ENCODE measurements at places on chromosomes 12 and 14.

DNA sequence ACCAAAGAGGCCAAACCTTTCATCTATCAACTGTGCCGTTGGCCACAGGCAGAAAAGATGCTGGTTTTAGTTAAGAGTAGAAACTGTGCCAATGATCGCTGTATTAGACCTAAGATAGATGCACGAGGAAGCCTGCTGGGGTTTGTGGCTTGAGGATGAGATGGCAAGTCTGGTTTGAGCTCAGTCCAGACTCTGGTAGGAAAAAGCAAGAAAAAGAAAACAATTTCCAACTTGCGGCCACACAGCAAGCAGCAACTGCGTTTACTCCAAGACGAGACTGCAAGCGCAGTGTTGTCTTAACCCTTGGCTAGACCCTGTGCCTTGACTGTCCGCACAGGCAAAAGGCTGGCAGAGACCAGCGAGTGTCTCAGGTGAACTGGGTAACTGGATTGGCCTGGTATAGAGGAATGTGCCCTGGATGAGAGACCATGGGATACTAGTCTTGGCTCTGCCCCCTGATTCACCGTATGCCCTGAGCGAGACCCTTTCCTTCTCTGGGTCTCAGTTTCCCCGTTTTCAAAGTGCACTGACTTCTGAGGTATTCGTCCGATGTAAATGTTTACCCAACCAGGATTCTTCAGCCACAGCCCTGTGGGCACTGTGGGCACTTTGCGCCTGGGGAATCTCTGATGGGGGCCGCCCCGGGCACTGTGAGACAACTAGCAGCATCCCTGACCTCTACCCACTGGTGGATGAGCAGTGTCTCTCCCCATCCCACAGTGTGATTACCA is 113.4 kb downstream of the DICER1 start:
- no peak for DNase-seq

DNA sequence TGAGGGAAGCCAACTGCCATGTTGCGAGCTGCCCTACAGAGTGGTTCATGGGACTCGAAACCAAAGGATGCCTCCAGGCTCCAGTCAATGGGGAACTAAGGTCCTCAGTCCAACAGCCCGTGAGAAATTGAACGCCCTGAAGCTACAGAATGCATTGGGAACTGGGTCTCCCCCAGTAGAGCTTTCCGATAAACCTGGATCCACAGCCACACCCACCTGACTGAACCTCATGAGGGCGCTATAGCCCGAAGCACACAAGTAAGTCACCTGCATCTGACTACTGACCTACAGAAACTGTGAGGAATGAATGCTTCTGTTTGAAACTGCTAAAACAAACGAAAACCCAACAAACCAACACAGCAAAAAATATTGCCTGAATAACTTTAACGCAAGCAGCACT is 1297.7 kb downstream of the AACS start:
- no peak for DNase-seq

DNA sequence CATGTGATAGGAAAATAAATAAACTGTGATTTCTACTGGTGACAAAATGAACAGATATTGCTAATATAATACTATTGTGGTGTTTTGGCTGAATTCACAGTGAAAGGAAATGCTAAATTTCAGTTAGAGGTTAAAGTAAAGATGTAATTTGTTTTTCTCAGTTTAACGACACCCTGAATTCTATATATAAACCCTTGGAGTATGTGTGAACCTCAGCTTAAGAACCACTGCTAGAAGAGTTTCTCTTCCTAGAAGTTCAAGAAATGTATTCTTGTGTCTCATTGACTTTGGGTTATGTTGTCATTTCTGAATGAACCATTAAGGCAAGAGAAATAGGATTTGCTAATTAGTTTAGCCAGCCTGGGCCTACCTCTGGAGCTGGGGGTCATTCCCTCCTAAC is 8.2 kb downstream of the FBXO34 start:
- DNase-seq = no peak

GRCh38 chr14:39434401-39434800 is 2.2 kb upstream of the FBXO33 start:
- DNase-seq = no peak

DNA sequence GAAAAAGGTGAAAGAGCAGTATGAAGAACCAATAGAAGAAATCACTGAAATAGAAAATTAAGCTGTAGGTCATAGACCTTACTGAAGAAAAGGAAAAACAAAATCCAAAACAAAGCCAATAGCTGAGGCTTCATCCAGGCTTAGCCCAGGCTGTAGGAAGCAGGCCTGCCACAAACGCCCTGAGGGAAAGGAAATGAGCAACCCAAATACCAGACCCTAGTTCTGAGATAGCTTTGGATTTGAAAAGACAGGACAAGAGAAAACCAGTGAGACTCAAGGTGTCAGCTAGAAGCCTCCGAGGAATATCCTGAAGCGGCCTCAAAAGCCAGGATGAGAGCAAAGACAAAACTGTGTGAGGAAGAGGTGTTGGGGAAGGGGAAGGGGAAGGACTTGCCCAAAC is 79.2 kb downstream of the FERMT2 start:
- no peak for DNase-seq

GRCh38 chr14:49619730-49620129 is 696 bp downstream of the RPL36AL start:
- DNase-seq = no peak

DNA sequence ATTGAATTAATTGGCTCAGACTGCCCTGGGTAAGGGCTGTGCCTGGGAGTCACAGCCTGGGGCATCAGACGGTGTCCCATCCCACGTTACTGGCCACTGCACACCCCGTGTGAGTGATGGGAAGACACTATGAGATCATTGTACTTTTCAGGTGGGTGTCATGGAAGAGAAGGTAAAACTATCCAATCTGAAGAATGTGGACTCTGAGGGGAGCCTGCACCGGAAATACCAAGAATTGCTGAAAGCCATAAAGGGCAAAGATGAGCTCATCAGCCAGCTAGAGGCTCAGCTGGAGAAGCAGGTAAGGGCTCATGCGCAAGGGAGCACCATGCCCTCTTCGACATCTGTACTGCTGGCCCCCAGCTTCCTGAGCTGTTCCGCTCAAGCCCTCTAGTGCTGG is 24.0 kb downstream of the PLEKHH1 start:
- no peak for DNase-seq

DNA sequence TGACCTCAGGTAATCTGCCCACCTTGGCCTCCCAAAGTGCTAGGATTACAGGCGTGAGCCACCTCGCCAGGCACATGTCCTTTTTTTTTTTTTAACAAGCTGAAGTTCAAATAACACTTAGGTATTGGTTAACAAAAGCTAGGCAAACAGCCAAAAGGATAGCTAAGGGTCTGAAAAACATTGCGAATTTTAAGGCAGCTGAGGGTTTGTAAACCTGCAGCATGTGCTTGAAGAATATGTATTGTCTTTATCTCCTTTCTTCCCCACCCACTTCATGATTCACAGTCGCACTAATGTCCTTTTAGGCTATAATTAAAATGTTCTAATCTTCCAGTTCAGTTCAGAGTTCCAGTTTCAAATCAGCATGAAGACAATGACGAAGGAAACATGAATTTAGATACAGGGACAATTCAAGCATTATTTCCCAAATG is 30.1 kb upstream of the CERS5 start:
- no peak for DNase-seq

- DNase-seq = peak; percentile 60
These were observed 19.3 kb downstream of the EIF5 start for GRCh38 chr14:103353362-103353761.

GRCh38 chr12:123898673-123899072 is 74.0 kb downstream of the CCDC92 start:
- no peak for DNase-seq

DNA sequence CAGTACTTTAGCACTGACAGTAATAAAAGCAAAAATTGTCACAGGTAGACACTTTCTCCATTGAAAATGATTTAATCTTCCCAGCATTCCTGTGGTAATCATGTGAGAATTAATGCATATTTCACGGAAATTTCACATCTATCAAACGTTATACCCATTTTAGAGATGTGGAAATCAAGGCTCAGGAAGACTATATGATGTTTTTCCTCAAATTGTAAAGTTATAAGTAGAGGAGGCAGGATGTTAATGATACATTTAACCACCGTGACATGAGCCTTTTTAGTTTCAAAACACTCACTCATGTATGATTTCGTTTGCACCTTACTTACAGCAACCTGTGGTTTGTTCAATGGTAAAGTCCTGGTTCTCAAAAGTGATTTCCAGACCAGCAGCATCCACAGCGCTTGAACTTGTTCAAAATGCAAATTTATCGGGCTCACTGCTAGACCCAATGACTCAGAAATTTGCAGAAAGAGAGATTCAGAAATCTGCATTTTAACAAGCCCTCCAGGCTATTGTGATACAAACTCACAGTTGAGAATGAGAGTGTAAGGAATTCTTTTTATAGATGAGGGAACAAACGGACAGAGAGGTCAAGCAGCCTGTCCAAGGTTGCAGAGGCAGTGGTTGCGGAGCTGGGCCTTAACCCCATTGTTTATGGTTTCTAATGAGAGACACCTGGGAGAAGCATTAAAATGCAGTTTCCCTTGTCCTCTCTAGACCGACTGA is 654.8 kb upstream of the TBX3 start:
- DNase-seq = no peak

DNA sequence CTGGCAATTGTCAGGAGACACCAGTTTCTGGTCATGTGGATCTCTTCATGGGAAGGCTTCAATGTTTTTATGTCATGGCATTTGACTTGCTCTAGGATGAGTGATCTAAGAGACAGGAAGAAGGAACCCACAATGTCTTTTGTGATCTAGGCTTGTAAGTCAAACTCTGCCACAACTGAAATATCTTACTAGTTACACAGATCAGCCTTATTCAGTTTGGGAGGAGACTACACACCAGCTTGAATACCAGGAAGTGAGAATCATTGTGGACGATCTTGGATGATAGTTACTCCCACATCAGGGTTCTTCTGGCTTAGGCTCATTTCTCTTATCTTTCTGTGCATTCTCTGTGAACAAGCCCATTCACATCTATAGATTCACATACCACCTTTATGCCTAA is 236.2 kb upstream of the FBXO33 start:
- DNase-seq = no peak

DNA sequence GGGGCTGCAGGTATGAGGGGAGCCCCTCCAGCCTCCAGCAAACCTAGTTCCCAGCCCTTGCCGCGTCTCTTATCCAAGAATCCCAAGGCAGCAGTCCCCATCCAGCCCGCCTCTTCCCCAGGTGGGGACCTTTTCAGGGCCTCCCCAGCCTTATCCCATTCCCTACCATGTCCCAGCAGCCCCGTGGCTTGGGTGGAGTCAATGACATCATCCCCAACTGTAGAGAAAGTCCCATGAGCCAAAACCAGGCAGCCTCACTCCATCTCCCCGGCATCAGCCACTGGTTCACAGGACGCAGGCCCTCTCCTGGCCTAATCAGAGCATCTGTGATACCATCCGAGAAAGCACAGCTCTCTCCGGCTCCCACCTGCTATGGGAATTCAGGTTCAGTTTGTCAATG is 131.0 kb downstream of the NCOR2 start:
- no peak for DNase-seq

DNA sequence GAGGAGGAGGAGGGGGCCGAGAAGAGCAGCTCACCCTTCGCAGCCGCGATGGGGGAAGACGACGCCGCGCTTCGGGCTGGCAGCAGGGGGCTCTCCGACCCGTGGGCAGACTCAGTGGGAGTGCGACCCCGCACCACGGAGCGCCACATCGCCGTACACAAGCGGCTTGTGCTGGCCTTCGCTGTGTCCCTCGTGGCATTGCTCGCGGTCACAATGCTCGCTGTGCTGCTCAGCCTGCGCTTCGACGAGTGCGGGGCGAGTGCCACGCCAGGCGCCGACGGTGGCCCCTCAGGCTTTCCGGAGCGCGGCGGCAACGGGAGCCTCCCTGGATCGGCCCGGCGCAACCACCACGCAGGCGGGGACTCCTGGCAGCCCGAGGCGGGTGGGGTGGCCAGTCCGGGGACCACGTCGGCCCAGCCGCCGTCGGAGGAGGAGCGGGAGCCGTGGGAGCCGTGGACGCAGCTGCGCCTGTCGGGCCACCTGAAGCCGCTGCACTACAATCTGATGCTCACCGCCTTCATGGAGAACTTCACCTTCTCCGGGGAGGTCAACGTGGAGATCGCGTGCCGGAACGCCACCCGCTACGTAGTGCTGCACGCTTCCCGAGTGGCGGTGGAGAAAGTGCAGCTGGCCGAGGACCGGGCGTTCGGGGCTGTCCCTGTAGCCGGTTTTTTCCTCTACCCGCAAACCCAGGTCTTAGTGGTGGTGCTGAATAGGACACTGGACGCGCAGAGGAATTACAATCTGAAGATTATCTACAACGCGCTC is 745 bp downstream of the TRHDE start:
- DNase-seq = no peak

DNA sequence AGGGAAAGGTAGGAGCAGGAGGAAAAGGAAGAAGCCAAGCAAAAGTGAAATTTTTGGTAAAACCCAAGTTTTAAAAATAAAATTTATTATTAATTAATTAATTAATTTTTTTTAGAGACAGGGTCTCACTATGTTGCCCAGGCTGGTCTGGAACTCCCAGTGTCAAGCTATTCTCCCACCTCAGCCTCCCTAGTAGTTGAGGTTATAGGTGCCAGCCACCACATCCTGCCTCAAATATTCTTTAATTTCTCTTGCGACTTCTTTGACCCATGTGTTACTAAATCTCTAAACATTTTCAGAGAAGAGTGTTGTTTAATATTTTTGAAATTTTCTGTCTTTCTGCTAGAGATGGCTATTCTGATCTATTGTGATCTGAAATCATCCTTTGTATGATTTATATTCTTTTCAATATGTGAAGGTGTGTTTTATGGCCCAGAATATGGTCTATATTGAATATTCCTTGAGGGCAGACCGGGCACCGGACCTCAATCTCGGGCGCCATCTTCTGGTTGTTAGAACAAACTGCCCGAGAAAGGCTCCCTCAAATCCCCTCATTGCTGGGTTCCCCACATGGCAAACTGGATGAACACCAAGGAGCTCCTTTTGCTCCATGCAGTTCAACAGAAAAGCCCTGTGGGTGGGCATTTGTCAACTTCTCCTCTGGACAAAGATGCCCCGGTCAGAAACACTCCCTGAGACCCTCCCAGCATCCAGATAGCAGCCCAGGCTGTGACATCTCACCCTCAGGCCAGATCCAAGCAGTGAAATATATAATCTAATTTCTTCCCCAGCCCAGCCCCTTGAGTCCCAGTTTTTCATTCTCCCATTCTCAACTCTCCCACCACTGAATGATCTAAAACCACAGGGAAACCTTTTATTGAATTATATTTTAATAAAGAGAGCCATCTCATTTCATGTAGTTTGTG is 110.5 kb downstream of the ASCL4 start:
- DNase-seq = peak; percentile 45

DNA sequence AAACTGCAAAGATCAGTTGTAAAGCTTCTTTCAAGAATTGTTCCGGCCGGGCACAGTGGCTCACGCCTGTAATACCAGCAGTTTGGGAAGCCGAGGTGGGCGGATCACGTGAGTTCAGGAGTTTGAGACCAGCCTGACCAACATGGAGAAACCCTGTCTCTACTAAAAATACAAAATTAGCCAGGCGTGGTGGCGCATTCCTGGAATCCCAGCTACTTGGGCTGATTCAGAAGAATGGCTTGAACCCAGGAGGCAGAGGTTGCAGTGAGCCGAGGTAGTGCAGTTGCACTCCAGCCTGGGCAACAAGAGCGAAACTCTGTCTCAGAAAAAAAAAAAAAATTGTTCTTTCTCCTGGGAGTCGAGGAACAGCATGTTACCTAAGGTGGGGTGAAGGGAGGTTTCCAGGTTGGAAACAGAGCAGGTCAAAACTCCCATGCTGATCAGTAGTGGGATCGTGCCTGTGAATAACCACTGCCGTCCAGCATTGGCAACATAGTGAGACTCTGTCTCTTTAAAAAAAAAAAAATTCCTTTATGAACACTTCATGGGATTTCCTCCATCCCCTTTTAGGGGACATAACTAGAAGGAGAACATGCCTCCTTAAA is 13.9 kb downstream of the FBXO34 start:
- no peak for DNase-seq

- peak; percentile 75 for DNase-seq
These were observed at the start of gene LPAR5 for GRCh38 chr12:6635856-6636531. TSS of gene LPAR5 (minus strand) at chr12:6635959. CDS start at chr12:6621248, 14,711 bp downstream.

Data from hematopoietic multipotent progenitor cell treated with erythropoietin and hydrocortisone succinate and interleukin-3 and kit ligand, for 15 days (in vitro differentiated cells).